ENCODE measurements at places on chromosomes 6 and 20. TPM values are rescaled to one million over a fixed set of nuclear protein-coding genes. Genes with fewer than 3 reads are reported as not detected.

The PLCG1 gene
- 54.1 TPM for polyA plus RNA-seq

The SLC32A1 gene
- not detected for polyA plus RNA-seq

The CALHM5 gene
- polyA plus RNA-seq: 0.94 TPM

The COX4I2 gene
- not detected for polyA plus RNA-seq

The CNR1 gene
- not detected for polyA plus RNA-seq

The SLC17A2 gene
- not detected for polyA plus RNA-seq

The SPATS1 gene
- polyA plus RNA-seq: not detected

The TNFRSF6B gene
- polyA plus RNA-seq: 51.9 TPM

The GTSF1L gene
- polyA plus RNA-seq: not detected

- DNase-seq: peak; percentile 52
These were observed 122.6 kb downstream of the GPX5 start for GRCh38 chr6:28648035-28648877.

DNA sequence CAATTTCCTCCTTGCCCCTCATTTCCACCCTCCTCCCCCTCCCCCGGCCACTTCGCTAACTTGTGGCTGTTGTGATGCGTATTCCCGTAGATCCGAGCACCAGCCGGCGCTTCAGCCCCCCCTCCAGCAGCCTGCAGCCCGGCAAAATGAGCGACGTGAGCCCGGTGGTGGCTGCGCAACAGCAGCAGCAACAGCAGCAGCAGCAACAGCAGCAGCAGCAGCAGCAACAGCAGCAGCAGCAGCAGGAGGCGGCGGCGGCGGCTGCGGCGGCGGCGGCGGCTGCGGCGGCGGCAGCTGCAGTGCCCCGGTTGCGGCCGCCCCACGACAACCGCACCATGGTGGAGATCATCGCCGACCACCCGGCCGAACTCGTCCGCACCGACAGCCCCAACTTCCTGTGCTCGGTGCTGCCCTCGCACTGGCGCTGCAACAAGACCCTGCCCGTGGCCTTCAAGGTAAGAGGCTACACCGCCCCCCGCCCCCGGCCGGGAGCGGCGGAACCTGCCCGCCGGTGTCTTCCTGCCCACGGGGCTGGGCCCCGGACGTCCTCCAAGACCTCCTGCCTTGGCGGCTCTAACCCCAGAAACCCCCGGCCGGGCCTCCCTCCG lies 44.9 kb upstream of the SUPT3H start:
- no peak for DNase-seq

- no peak for DNase-seq
These were observed 625.4 kb downstream of the QKI start for GRCh38 chr6:164039954-164040375.

DNA sequence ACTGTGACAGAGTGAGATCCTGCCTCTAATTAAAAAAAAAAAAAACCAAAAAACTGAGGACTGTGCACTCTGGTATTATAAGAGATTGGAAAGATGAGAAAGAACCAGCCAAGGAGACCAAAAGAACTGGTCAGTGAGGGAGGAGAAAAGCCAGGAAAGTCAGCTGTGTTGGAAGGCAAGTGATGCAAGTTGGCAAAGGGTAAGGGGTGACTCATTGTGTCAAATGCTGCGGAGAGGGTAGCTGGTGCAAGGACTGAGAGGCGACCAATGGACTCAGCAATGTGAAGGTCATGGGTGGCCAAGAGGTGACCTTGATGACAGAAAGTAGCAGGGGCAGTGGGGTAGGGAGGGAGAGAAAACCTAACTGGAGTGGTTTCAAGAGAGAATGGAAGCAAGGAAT lies 27.4 kb upstream of the LRRN4 start:
- DNase-seq: no peak

- no peak for DNase-seq
These were observed at the start of gene BPI for GRCh38 chr20:38303908-38304379. Gene BPI (plus strand): TSS chr20:38304156. CDS start chr20:38304224, 68 bp downstream.

- peak; percentile 88 for DNase-seq
These were observed 61.8 kb downstream of the RPP40 start for GRCh38 chr6:4941782-4942672.

DNA sequence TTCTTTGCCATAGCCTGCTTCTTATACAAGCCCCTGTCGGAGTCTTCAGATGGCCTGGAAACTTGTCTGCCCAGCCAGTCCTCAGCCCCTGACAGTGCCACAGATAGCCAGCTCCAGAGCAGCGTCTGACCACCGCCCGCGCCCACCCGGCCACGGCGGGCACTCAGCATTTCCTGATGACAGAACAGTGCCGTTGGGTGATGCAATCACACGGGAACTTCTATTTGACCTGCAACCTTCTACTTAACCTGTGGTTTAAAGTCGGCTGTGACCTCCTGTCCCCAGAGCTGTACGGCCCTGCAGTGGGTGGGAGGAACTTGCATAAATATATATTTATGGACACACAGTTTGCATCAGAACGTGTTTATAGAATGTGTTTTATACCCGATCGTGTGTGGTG lies 29.5 kb downstream of the SLCO4A1 start:
- DNase-seq: no peak

DNA sequence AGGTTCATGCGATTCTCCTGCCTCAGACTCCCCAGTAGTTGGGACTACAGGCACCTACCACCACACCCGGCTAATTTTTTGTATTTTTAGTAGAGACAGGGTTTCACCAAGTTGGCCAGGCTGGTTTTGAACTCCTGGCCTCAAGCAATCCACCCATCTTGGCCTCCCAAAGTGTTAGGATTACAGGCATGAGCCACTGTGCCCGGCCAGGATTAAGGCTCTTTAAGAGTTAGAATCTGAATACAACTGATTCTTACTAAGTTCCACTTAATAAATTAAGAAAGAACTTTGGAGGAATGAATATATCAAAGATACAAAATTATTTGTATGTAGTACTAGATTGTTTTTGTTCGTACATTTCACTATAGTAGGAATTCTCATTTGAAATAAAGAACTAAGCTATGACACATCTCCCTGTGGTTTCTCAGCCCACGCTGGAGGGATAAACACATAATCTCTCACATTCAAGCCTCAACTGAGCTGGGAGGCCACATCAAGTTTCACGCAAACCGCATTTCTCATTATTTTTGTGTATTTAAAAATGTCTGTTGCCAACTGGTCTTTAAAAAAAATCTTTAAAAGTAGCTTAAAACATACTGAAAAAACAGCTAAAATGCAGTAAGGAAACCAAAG lies 34.2 kb downstream of the DTNBP1 start:
- DNase-seq: no peak

DNA sequence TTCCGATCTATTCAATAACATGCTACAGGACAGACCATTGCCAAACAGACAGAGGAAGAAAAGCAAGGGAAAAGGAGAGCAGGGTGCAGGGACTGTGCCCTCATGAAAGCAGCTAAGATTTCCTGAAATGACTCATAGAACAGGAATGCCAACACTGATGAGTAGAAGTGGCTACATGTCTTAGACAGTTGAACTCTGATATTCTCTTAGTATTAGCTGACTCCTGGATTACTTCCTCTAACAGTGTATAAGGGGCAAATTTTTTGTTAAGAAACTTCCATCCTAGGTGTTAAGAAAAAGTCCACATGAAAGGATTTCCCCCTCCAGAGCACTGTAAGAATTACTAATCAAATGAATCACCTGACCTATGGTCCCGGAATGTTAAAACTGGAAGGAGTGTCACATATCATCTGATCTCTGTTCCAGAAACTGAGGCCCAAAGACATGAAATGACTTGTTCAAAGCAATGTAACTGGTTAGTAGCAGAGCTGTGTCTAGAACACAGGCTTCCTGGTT lies 224.9 kb downstream of the IBTK start:
- peak; percentile 88 for DNase-seq

GRCh38 chr6:148969603-148970061 lies 222.8 kb downstream of the UST start:
- no peak for DNase-seq

GRCh38 chr6:133179481-133179880 lies 61.7 kb upstream of the EYA4 start:
- no peak for DNase-seq

- DNase-seq: no peak
These were observed 18.6 kb upstream of the ZBP1 start for GRCh38 chr20:57638895-57639236.

- DNase-seq: no peak
These were observed 86.2 kb upstream of the GPR6 start for GRCh38 chr6:109891924-109892323.

GRCh38 chr6:145332011-145332410 lies 403.3 kb downstream of the EPM2A start:
- DNase-seq: no peak

DNA sequence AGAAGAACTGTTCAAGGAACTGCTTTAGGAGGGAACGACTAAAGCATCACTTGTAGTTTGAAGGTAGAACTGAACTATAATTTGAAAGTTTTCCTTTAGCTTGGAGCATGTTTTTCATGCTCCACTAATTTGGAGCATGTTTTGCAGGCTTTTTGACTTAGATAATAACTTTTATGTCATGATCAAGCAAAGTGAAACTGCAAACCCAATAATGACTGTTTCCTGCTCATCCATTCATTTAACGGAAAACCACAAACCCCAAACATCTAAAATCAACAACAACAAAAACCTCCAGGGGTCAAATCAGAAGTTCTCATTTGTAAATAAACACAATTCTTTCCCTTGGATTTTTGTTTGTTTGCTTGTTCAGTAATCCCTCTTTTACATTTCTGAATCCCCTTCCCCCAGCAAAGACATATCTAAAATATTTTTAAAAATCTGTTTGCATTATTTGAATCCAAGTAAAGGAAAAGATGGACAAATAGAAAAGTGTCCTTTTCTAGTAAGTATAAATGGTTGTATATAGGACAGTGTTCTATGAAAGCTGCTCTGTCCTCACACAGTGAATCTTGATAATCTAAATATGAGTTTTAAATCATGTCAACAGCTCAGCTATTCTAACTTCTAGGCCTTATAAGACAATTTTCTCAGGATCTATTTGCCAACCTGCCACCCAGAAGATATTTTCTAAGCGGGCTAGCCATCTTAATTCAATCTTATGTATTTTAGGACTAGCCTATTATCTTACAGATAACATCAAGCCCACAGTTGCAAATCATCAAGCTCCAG lies 2.6 kb downstream of the SIM1 start:
- DNase-seq: no peak

DNA sequence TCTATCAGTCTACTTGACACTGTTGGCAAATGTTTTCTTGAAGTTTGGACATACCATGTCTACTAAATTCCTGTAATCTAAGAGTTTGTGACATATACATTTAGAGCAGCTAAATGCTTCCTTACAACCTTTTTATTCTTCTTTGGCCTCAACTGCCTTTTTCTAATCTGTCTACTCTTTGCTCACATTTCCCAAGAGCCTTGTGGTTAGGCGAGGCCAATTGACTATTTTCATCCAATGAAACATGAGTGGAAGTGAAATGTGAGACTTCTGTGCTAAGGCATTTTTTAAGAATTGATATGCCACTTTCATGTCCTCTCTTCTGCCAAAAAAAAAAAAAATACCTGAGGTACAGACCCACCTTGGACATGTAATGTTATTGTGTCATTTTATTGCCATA lies 158.2 kb upstream of the MCHR2 start:
- no peak for DNase-seq

GRCh38 chr20:32411955-32412706 lies 54.0 kb downstream of the ASXL1 start:
- DNase-seq: no peak

DNA sequence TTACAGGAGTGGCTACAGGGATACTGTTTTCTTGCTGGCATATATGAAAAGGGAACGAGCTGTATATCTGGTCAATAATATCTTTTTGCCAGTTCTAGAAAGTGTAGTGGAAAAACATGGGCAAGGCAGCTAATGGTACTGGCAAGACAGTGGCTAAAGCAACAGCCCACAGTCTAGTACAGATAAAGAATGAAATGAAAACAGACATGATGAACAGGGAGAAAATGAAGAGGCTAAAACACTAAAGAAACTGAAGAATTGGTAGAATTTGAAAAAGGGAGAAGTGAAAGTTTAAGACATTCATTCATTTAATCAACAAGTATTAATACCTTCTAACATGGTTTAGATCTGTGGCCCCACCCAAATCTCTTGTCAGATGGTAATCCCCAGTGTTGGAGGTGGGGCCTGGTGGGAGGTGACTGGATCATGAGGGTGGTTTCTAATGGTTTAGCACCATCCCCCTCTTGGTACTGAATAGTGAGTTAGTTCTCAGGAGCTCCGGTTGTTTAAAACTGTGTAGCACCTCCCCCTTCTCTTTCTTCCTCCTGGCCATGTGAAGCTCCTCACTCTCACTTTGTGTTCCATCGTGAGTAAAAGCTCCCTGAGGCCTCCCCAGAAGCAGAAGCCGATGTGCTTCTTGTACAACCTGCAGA lies 18.1 kb downstream of the FAM184A start:
- no peak for DNase-seq

DNA sequence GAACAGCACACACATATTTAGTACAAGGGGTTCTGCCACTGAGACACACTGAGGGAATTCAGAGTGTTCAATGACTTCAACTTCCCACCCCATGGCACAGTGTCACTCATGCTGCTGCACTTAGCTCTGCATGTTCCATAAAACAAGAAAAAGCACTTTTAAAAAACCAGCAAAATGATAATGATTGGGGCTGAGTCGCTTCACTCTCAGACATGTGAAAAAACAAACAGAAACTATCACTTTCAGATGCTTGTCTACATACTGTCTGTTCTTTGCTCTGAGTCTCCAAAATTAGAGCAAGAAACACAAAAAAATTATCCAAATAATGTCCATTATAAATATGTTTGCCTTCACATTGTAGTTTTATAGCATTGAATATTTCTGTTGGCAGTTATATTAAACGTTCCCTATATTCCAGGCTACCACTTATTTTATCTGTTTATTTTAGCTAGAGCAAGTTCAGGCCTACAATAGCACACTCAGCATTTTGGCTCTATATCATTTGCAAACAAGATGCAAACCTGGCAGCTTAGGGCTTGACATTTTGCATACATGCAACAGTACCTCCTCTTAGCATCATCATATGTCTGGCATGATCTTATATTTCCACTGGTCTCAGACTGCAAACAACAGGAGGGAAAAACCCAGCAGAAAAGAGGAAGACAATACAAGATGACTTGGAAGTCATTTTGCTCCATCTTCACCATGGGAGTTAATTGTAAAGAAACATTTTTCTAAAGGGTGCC lies 398.8 kb downstream of the HACE1 start:
- no peak for DNase-seq

- DNase-seq: no peak
These were observed 82.4 kb upstream of the SMLR1 start for GRCh38 chr6:130744576-130745366.

- no peak for DNase-seq
These were observed 19.9 kb downstream of the ATXN1 start for GRCh38 chr6:16741112-16742016.

DNA sequence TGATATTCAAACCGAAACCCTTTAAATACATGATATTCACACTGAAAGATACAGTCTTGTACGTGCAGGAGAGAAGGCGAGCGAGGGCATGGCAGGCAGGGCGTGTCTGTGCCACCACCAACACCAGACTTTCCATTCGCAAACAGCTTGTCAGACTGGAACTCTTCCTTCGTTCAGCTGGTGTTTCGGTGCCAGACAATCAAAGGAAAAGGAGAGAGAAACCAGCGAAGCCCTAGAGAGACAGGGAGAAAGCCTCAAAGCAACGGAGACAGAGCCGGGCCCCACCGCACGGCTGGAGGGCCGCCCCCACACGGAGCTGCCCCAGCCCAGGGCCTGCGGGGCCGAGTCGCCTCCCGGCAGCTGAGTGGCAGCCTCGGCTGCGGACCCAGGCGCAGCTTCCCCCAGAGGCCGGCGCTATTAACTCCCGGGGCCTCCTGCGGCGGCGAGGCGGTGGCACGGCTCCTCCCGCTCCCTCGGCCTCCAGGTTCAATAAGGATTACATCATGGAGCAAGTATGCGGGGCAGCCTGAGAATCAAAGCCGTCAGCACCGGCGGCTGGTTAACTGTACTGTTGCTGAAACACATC lies 32.1 kb upstream of the NR2E1 start:
- no peak for DNase-seq

GRCh38 chr6:78854546-78854945 lies 12.8 kb upstream of the IRAK1BP1 start:
- DNase-seq: no peak
